ENCODE measurements at places on chromosomes 3 and 15.

GRCh38 chr3:52090131-52090932, 34.0 kb upstream of the DUSP7 start:
- peak; percentile 56 for DNase-seq

- peak; percentile 81 for DNase-seq
Observed at GRCh38 chr15:85707519-85708338, 87.0 kb downstream of the KLHL25 start.

DNA sequence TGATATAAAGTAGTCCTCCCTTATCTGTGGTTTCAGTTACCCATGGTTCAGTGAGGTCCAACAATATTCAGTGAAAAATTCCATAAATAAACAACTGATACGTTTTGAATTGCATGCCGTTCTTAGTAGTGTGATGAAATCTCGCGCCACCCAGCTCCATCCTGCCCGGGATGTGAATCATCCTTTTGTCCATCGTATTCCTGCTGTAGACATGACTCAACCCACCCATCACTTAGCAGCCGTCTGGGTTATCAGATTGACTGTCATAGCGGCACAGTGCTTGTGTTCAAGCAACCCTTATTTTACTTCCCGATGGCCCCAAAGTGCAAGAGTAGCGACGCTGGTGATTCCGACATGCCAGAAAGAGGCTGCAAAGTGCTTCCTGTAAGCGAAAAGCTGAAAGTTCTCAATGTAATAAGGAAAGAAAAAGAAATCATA, 48.0 kb upstream of the MEX3B start:
- DNase-seq, result no peak

GRCh38 chr3:182811269-182811596, 17.9 kb downstream of the ATP11B start:
- no peak for DNase-seq

- no peak for DNase-seq
Observed at GRCh38 chr3:37117548-37117947, 56.8 kb downstream of the LRRFIP2 start.

DNA sequence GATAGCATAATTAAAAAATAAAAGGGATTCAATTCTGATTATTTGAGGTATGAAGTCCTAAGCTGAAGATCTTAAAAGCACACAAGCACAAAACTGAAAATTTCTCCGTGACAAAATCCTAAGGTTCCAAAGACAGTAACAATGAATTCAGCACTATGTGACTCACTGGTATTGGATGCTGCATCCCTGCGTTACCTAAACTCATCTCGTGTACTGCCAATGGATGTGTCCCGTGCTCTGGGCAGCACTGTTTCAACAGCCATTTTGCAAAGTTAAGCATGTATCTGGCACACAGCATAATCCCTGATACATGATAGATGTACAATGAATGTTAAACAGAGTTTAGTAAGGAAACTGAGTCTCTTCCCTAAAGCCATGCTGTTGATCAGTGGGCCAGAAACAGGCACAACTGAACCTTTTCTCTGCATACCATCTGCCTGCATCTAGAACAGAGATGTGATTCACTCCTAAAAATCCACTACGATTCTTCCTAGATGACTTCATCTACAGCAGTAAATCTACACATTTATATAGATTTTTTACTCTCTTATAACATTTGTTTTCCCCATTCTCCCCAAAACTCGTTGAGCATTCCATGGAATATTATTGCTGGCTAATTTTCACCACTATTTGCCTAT, 14.3 kb downstream of the SUCLG2 start:
- DNase-seq, result no peak

GRCh38 chr3:135018149-135018923, 223.3 kb downstream of the EPHB1 start:
- DNase-seq, result no peak

Data from suppressor macrophage treated with lipopolysaccharide for 1 hour (primary cell).